Stimulated activated naive CD4-positive, alpha-beta T cell treated with Interleukin-2 at 50 U/mL for 16 hours (primary cell): ENCODE measurements at places on chromosomes 13 and 19.

DNA sequence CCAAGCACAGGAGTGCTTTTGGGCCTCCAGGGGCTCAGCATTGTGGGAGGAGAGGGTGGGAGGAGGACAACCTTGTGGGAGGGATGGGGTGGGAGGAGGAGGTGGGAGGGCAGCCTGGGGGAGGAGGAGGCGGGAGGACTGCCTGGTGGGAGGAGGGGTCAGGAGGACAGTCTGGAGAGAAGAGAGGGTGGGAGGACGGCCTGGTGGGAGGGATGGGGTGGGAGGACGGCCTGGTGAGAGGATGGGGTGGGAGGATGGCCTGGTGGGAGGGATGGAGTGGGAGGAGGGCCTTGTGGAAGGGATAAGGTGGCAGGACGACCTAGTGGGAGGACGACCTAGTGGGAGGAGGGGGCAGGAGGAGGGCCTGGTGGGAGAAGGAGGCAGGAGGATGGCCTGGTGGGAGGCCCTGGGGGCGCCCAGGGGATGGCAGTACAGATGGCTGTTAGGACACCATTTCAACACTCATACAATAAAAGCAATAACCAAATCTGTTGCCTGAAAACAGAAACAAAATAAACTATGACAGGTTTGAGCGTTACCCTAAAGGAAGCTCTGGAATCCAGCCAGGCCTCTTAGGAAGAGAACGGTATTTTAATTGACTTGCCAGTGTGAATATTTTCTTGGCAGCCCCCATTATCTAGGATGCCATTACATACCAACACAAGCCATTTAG lies 63.7 kb downstream of the CRYL1 start:
- DNase-seq, result no peak

GRCh38 chr13:40120288-40120687 lies 464.8 kb downstream of the COG6 start:
- DNase-seq, result no peak

- DNase-seq, result no peak
Measured at GRCh38 chr13:33351319-33351718, 65.8 kb upstream of the STARD13 start.

DNA sequence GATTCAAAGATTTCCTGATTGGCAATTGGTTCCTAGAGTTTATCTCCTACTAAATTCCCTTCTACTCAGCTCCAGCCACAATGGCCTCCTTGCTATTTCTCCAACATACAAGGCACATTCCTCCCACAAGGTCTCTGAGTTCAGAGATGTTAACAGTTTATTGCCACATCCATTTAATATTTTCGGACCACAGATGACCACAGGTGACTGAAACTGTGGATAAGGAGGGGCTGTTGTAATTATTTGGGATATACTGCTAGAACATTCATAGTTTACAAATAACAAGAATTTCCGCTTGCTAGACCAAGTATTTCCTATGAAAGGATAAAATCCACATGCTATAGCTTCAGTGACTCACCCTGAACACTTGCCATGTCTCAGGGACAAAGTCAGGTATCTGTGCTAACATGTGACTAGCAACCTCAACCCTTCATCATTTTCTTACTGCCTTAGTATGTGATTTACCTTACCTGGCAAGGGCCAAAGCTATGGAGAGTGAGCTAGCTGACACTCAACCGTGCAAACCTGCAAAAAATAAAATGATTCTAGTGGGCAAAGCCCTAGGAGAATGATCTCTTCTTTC lies 117.7 kb downstream of the TBC1D4 start:
- DNase-seq, result no peak

DNA sequence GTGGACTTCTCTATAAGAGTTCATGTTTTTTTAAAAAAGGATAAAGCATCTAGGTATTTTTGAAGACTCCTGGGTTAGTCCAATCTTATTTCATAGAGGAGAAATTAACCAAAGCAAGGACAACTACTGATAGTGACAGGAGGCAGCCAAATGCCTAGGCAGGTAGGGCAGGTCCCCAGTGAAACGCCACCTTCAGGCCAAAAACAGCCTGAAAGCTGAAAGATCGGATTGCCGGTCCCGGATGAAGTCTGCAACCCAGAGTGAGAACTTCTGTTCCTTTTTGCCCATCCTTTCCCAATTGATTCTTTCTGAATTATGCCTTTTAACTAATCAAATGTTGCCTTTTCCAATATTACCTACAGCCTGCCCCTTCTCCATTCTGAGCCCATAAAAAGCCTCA lies 6.1 kb upstream of the GGACT start:
- no peak for DNase-seq

DNA sequence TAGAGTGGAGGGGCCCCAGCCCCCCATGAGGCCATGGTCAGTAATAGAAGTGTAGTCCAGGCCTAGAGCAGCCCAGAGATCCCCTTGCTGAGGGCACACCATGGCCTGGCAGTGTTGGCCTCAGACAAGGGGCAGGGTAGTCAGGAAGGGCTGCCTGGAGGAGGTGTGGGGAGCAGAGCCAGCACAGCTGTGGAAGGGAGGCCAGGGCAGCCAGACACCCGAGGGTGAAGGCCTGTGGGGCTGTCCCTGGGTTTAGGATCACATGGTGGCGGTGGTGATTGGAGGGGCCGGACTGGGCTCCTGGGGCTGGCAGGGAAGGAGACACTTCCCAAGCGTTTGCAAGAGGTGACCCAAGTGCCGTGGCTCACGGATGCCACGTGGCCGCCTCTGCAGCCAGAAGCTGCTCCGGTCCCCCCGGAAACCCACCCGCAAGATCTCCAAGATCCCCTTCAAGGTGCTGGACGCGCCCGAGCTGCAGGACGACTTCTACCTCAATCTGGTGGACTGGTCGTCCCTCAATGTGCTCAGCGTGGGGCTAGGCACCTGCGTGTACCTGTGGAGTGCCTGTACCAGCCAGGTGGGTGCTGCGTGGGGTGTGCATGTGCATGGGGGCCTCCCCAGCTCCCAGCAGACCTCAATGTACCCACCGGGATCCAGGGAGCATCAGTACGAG lies 11.6 kb upstream of the TEKTIP1 start:
- DNase-seq, result no peak

DNA sequence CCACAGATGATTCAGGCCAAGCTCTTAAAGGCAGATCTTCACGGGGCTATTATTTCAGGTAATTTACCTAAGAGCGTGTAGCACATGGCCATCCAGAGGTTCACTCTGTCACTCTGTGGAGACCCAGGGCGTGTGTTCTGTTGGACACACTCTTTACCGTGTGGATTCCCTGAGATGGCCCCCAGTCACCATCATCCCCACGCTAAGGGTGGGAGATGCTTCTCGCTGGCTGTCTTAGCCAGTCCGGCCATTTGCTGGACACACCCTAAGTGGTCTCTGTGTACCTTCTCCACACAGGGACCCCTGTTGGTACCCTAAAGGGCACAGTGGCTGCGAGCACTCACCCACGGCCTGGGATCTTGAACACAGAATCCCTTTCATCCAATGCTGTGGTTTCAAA lies 6.0 kb downstream of the POP4 start:
- no peak for DNase-seq
